ENCODE measurements at places on chromosomes 4 and X.
A peak's percentile ranks its signal among the peaks of the same experiment; 100 is the strongest.

DNA sequence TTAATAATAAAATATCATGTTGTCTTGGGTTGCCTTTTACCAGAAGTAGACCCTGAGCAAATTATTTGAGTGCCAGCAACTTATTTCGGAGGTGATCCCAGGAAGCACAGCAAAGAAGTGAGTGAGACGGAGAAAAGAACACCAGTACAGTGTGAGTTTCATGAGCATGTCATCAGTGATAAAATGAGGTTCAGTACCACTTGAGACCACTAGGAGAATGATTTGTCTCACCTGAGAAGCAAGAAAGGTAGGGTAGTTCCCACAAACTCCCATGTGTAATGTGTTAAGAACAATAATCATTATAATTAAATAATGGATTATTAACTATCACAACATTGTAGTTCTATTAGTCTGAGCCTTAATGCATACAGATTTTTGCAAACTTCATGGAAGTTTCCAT, 112.8 kb upstream of the DMD start:
- DNase-seq: no peak

- DNase-seq: peak; percentile 20
Measured at GRCh38 chr4:85084371-85085094, 118.0 kb upstream of the WDFY3 start.

DNA sequence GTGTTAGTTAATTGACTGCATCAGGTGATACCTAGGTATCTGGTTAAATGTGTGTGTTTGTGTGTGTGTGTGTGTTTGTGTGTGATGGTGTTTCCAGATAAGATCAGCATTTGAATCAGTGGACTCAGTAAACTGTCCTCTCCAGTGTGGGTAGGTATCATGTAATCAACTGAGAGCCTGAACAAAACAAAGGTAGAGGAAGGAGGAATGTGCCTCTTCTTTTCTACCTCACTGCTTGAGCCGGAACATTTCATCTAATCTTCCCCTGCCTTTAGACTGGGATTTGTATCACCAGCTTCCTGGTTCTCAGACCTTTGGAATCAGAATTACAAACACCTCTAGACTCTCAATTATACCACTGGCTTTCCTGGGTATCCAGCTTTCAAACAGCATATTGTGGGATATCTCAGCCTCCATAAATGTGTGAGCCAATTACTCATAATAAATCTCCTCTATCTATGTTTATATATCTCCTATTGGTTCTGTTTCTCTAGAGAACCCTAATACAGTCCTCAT, 120.5 kb downstream of the TBCK start:
- no peak for DNase-seq

DNA sequence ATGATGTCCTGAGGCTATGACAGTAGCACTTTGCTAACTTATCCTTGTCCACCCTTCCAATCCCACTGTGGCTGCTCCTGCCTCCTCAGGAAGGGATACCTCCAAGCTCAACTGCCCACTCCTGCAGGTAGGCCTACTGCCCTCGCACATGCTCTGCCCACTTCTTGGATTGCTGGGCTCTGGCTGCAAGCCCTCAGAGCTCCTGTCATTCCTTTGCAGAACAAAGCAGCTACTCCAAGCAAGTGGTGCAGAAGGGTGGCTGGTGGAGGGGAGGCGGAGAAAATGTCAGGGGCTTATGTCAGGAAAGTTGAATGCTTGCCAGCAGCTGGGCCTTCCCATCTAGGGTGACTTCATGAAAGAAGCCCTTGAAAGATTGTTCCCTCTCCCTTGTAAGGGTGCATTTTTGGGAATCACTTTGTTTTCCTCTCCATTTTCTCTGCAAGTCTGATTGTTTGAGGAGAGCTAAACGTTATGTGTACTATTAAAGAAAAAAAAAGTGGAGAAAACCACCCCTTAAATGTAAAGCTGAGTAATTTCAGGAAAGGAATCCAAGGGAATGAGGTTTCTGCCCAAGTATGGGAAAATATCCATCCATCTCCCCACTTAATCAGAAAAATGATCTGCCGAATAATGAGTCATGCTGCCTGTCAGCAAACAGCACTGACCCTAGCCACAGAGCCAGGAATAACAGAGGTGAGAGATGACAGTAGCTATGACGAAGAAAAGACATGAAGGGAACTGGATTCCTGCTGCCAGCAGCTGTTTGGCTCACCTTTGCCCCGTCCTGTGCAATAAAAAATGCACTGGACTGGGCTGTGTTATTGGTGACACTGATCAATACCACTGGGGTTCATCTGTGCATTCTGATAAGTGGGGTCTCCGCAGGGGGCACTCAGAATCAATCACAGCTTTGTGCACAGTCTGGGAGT, 102.0 kb downstream of the RTL5 start:
- DNase-seq: no peak

- no peak for DNase-seq
Measured at GRCh38 chr4:121741751-121742150, 23.2 kb downstream of the SMIM43 start.

DNA sequence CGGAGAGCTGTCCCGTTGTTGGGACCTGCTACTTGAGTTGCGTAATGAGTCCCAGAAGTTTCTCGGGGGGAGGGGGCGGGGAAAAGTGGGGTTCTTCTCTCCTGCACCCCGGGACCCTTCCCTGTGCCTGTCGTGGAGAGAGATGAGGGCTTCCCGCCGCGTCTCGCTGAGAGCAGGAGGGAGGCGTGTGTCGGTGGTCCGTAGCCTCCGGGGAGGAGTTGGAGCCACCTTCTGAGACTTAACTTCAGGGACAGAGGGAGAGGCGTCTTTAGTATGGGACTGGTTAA, 698 bp downstream of the AFF1 start:
- DNase-seq: no peak

- no peak for DNase-seq
Measured at GRCh38 chr4:86554646-86555045, 39.5 kb upstream of the PTPN13 start.

GRCh38 chrX:66015900-66016689, 23.8 kb downstream of the VSIG4 start:
- no peak for DNase-seq

Measured in stimulated activated CD4-positive, alpha-beta T cell treated with anti-CD3 and anti-CD28 coated beads, Interleukin-4, amount 100 ng/mL, for 24 hours (primary cell).